ENCODE measurements at places on chromosomes 16 and 17.

- DNase-seq: no peak
These were observed 33.9 kb upstream of the SNN start for GRCh38 chr16:11634312-11634711.

DNA sequence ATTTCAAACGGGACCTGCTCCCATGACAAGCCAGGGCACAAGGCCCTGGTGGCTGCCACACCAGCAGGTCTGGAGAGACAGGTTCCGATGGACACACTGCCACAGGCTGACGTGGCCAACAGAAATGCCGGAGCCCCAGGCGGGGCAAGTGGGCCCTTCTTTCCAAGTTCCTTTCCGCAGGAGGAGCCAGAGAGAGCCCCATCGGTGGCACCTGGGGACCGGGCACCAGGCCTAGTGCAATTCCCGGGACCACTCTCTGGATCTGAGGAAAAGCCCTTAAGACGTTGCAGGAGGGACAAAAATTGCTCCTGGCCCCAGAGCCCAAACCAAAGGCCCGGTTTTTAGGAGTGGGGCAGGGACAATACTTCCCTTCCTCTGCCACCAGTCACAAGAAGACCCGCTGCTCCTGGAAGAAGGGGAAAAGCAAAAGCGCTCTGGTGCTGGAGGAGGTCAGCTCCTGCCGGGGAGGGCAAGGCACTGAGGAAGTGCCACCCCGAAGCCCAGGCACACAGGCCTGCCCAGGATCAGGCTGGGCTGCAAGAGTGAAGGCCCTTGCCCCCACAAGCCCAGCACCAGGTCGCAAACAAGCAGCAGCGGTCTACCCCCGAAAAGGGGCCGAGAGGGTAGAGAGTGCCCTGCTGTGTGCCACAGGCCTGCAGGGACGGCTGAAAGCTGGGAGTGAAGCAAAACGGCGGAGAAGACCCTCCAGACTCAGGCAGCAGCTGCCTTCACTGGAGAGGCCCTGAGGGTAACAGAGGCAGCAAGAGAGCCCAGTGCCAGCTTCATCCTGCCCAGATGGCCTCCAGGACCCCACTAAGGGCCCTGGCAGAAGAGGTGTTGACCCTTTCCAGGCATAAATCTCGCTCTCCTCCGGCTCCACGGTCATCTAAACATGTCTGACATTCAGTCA lies 29.1 kb downstream of the MAP1LC3B start:
- no peak for DNase-seq

DNA sequence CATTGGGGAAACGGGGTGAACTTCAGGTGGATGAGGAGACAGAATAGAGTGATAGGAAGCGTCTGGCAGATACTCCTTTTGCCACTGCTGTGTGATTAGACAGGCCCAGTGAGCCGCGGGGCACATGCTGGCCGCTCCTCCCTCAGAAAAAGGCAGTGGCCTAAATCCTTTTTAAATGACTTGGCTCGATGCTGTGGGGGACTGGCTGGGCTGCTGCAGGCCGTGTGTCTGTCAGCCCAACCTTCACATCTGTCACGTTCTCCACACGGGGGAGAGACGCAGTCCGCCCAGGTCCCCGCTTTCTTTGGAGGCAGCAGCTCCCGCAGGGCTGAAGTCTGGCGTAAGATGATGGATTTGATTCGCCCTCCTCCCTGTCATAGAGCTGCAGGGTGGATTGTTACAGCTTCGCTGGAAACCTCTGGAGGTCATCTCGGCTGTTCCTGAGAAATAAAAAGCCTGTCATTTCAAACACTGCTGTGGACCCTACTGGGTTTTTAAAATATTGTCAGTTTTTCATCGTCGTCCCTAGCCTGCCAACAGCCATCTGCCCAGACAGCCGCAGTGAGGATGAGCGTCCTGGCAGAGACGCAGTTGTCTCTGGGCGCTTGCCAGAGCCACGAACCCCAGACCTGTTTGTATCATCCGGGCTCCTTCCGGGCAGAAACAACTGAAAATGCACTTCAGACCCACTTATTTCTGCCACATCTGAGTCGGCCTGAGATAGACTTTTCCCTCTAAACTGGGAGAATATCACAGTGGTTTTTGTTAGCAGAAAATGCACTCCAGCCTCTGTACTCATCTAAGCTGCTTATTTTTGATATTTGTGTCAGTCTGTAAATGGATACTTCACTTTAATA lies 7.0 kb upstream of the TMEM235 start:
- DNase-seq: no peak

DNA sequence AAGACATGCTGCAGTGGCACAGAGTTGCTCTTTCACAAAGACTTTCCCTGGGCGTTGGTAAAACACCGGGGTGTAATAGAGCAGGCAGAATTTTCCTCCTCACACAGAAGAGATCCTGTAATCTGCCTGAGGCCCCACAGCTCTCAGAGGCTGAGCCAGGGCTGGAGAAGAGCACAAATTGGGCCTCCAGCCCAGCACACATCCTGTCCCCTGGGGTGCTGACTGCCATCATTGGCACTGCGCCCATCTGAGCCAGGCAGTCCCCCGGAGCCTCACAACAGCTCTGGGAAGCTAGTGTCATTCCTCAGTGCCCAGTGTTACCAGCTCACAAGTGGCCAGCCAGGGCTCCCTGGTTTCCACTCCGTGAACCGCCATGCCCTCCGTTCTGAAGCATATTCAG lies 119.4 kb downstream of the SOCS1 start:
- DNase-seq: no peak

- no peak for DNase-seq
These were observed 6.3 kb downstream of the CDH8 start for GRCh38 chr16:62029947-62030346.

DNA sequence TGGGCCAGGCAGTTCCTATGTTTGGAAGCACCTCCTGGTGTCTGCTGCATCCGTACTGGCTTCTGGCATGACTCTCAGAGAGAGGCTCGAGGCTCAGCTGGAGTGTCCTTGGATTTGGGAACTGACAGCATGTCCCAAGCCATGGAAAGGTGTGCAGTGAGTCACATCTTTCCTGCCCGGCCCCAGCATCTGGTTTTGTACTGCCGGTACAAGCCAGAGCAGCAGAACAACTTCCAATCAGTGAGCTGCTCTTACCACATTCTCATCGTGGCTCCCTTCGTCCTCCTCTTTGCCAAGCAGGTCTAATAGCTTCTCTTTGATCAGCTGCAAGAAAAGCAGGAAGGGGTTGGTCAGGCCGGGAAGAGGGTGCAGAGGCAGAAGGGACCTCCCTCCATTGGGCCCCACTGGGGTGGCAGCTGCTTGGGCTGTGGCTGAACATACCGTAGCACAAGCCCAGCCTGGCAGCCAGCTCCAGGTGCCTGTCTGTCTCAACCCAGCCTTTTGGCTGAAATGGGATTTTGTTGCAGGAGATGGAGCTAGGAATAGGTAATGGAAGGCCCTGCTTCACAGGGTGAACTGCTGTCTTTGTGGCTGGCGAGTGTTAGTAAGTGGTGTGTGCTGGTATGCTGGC lies 24.2 kb downstream of the SPACA3 start:
- DNase-seq: no peak

Measured in stimulated activated CD4-positive, alpha-beta T cell treated with anti-CD3 and anti-CD28 coated beads, Interleukin-1b, Interleukin-23, amount 100 ng/mL, for 4 hours (primary cell).